ENCODE measurements at places on chromosomes 6 and 20.

DNA sequence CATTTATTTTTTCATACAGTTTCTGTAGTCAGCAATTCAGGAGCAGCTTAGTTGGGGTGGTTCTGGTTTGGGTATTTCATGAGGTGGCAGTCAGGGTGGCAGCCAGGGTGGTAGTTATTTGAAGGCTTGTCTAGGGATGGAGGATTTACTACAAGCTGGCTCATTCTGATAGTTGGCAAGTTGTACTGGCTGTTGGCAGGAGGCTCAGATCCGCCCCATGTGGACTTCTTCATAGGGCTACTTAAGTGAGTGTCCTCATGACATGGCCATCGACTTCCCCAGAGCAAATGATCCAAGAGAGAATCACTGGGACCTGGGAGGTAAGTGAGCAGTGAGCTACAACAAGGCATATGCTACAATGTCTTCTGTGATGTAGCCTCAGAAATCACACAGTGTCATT, 22.4 kb upstream of the CDKAL1 start:
- no peak for DNase-seq

- DNase-seq: no peak
Observed at GRCh38 chr6:32244270-32244669, 20.4 kb upstream of the NOTCH4 start.

DNA sequence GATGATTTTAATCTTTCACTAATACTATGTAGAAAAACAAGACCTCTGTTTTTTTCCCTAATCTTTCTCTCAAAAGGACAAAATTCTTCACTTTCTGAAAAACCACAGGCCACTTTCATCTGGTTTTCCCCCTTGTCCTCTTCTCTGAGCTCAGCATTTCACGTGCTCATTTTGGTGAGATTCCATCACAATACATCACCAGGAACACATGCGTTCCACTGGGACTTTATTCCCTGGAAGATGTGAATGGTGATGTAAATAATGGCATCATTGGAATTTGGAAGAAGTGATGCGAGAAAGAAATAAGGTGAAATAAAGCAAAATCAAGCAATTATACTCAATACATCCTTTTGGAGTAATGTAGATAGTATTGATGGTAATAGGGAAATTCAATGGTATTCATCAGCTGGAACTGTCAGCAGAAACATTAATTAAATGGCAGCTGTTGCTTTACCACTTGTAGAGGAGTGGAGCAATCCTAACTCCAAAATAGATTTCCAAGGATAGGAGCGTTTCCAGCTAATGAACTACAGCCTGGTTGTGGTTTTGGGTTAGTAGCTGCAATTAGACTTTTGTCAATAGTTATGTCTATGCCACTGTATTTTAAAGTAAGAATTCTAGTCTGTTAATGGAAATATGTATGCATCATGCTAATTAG, 11.5 kb downstream of the FILIP1 start:
- DNase-seq: no peak

DNA sequence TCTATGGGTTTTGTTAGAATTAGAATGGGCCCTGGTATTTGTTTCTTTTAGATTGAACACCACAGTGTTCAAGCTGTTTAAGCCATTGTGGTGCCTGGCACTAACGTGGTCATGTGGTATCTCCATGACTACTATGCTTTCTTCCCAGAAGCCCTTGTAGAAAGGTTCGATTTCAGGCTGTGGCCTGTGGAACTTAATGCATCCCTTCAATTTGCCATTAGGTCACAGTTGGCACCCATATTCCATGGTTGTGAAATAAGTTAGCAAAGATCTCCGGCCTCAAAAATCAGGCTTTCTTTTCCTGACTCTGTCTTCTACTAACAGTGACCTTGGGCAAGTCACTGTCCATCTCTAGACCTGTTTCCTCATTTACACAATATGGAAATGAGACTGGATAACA, 31.3 kb upstream of the AAR2 start:
- no peak for DNase-seq

- DNase-seq: no peak
Observed at GRCh38 chr20:41366546-41367392, at the start of gene EMILIN3. Gene EMILIN3, minus strand, starts transcription at chr20:41366818. Its CDS starts 184 bp downstream, at chr20:41366634.

DNA sequence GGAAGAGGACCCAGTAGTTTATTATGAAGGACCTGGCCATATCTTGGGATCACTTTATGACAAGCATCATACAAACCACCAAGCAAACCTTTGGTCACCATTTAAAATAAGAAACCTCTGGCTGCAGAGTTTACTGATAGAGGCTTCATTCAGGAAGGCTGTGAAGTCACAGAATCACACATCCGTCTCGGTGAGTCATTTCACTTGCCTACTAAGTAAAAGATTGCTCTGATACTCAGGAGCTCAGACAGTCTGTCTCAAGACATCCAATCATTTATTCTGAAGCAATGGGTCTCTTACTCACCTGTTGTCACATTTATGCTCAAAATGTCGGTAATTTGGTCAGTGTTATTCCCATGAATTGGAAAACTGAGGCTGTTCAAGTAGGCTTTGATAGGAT, 33.7 kb downstream of the ADGRF5 start:
- no peak for DNase-seq

DNA sequence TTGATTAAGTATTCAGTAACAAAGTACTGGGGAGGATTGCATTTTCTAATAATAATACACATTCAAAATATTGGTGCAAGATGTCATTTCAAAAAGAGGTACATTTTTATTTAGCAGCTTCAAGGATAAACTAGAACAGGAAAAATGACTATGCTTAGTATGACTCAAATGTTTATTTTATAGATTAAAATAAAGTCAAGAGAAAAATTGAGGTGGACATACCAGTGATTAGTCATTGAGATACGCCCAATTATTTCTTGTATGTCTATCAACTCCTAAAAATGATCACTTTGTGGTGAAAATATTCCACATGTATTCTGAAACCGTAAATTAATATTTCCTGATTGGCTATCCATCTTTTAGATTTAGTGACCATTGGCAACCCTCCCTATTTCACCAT, 96.7 kb downstream of the PHF3 start:
- no peak for DNase-seq

- DNase-seq: no peak
Observed at GRCh38 chr6:14738933-14739332, 506.9 kb upstream of the JARID2 start.

GRCh38 chr20:48720256-48720985, 107.4 kb downstream of the PREX1 start:
- DNase-seq: no peak

- DNase-seq: no peak
Observed at GRCh38 chr6:45772886-45773495, 242.7 kb downstream of the CLIC5 start.

DNA sequence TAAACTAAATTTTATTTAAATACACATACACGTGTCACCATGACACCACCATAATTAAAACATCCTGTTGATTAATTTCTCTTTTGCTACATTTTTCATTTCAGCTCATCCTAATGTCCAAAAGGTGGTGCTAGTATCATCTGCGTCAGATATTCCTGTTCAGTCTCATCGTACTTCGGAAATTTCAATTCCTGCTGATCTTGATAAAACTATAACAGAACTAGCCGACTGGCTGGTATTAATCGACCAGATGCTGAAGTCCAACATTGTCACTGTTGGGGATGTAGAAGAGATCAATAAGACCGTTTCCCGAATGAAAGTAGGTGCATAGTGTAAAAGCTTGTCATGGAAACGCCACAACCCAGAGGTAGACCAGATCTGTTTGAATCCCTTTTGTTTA, 263.4 kb downstream of the UTRN start:
- DNase-seq: no peak

DNA sequence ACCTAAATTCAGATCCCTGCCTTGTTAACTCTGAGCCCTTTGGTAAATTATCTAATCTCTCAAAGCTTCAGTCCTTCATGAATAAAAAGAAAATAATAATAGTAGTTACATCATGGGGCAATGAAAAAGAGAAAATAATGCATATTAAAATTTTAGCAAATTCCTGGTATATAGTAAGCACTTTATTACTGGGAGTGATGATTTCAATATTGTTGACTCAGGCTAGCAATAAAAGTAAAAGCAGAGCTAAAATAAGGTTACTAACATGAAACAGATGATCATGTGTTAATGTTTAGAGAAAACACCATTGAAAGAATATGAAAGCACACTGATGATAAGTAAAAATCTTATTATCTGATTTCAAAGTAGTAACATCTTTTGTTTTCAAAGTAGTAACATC, 13.6 kb downstream of the GINS1 start:
- DNase-seq: no peak

DNA sequence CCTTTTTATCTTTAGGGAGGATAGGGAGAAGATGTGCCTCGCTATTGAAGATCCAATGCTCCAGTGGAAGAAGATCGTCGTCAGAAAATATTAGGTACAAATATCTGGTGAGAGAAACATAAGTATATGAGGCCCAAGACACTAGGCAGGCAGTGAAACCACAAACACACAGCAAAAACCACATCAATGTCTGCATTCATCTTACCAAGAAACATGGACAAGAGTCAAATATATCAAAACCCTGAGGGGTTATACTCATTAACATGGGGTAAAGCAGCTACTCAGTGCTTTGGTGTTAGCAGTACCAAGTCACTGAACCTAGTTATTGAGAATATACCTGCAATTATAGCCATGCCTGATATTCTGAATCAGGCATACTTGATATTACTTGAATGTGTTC, 101.4 kb upstream of the FAM184A start:
- DNase-seq: no peak

- DNase-seq: no peak
Observed at GRCh38 chr6:100915876-100916275, 34.7 kb upstream of the ASCC3 start.

- DNase-seq: no peak
Observed at GRCh38 chr6:115617031-115617430, 443.7 kb downstream of the FRK start.

GRCh38 chr20:58307270-58307669, 2.2 kb upstream of the RAB22A start:
- DNase-seq: no peak

- no peak for DNase-seq
Observed at GRCh38 chr6:140566781-140567277, 1192.4 kb upstream of the CITED2 start.

DNA sequence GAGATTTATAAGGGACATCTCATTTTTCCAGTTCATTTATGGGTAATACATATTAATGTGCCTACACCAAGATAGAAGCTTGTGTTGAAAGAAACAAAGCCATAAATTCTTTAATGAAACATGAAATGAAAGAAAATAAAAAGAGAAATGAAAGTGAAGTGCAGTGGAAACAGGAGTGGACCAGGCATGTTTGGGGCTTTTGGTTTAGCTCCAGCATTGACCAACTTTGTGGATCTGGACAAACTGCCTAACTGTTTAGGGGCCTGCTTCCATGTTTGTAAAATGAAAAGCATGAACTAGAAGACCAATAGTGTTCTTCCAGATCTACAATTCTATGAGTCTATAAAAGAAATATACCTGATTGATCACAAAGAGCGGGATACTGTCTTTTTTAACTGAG, 124.9 kb downstream of the GJA10 start:
- no peak for DNase-seq

- DNase-seq: no peak
Observed at GRCh38 chr6:105326833-105327770, 75.8 kb downstream of the PREP start.

DNA sequence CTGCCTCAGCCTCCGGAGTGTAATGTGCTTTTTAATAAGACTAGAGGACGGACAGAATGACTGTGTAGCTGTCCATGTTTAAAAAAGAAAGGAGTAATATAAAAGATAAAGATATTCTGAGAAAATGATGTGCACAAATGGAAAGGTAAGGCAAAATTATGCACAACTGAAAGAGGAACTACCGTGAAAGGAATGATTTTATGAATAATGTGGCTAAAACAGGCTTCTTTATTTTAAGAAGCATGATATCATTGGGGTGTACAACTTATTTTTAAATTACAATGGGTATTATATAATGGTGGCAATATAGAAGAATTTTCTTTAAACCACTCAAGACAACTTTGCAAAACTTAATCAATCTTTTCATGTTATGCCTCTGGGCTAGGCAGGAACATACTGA, 78.1 kb downstream of the FIG4 start:
- DNase-seq: no peak

GRCh38 chr6:24797596-24798216, 1.0 kb downstream of the ARMH2 start:
- no peak for DNase-seq

GRCh38 chr20:14334306-14334930, 3.0 kb downstream of the FLRT3 start:
- DNase-seq: no peak

DNA sequence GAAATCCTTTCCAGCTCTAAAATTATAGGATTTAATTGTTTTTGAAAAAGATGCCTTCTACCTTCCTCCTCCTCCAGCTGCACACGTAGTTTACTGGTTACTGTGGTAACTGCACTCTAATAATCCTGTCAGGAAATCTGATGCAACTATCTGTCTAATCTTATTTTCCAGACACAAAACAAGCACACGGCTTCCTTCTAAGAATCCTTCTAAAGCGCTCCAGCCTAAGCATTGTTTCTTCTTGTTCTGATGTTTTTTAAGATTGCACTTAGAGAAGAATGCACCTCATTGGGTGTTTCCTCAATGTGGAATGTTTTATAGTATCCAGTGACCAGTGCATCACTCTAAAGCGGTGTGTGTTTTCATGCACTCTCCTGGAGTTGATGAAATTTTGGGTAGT, 63.6 kb downstream of the CARMIL1 start:
- no peak for DNase-seq

DNA sequence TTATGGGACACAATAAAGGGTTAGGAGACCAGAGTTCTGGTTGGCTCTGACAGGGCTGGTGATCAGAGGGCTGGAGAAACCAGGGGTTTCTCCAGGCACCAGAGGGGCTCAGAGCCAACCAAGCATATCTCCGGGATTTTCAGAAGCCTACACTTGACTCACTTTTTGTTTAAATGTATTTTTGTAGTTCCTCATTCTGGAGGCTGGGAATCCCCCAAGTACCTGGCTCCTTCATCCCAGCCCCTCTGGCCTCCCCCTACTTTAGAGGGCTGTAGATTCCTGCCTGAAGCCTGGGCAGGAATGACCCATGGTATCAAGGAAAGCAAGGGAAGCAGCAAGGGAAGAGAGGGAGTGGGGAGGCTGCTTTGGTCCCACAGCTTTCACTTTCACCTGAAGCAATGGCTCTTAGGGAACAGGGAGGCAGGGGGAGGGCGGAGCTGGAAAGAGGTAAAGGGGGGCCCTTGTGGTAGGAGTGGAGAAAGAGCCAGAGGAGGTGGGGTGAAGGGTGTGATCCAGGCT, 973 bp downstream of the CD40 start:
- no peak for DNase-seq

DNA sequence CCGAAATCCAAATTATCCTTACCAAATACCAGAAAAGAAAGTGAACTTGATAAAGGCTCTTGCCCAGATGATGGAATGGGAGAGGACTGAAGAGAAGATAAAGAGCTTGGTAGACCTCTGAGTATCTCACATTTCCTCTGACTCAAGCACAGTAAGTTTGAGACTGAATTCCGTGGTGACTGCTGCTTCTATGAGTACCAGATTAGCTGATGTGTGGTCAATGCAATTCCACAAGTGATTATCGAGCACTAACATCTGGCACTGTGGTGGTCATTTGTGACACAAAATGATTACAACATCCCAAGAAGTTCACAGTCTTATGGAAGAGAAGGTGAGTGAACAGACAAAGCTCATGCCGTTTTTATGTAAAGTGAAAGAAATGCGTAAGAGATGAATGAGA, 2.6 kb upstream of the RPS6KA2 start:
- no peak for DNase-seq

Measured in stimulated activated CD4-positive, alpha-beta T cell treated with anti-CD3 and anti-CD28 coated beads, Interleukin-4, amount 100 ng/mL, for 4 hours (primary cell).